ENCODE measurements at places on chromosomes 2 and 18.

DNA sequence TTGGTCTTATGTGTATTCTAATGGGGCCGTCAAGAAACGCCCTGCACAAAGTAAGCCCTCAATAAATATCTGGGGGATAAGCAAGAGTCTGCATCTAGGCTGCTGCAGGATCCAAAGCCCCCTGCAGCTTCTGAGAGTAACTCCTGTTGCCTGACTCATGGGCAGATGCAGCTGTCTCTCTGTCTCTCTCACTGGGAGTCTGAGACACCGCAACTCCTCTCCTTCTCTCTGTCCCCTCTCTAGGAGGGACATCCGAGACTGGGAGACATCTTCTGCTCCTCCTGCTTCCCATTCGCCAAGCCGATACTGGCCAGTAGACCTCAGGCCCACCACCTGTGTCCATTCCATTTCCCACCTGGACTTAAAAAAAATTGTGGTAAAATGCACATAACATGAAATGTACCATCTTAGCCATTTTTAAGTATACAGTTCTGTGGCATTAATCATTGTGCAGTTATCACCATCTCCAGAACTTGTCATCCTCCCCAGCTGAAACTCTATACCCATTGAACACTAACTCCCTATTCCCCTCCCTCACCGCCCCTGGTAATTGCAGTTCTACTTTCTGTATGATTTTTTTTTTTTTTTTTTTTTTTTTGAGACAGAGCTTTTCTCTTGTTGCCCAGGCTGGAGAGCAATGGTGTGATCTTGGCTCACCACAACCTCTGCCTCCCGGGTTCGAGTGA lies 20.1 kb downstream of the DYSF start:
- DNase-seq = no peak

- no peak for DNase-seq
Measured at GRCh38 chr2:33358878-33359277, 117.6 kb upstream of the RASGRP3 start.

- DNase-seq = no peak
Measured at GRCh38 chr2:239498981-239499634, 98.3 kb upstream of the HDAC4 start.

DNA sequence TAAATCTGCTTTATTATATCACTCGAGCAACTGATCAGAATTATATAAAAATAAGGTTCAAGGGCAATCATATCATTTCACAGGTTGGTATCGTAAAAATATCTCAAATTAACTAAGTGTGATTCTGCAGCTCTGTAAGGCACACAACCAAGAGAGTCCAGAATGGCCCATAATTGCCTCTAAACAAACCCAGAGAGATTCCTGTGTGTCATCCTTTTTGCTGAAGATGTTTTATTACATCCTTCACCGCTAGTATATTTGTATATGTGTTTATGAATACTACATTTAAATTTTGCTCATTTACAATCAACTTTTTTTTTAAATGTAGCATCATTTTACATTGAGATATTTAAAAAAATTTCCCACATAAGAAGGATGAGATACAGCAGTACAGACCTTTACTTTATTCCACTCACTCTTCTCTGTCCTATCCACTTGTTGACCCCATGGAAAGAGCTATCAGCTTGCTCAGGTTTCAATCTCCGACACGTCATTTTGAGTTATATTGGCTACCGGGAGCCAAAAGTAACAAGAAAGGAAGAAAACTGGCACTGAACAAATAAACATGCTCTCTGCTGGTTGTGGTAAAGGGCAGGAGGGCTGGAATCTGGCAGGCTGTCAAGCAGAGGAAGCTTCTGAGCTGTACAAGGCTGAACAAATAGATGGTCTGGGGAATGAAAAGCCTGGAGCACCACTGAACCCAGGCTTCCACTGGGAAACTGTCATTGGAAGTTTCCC lies 23.1 kb downstream of the PLA2R1 start:
- DNase-seq = no peak

DNA sequence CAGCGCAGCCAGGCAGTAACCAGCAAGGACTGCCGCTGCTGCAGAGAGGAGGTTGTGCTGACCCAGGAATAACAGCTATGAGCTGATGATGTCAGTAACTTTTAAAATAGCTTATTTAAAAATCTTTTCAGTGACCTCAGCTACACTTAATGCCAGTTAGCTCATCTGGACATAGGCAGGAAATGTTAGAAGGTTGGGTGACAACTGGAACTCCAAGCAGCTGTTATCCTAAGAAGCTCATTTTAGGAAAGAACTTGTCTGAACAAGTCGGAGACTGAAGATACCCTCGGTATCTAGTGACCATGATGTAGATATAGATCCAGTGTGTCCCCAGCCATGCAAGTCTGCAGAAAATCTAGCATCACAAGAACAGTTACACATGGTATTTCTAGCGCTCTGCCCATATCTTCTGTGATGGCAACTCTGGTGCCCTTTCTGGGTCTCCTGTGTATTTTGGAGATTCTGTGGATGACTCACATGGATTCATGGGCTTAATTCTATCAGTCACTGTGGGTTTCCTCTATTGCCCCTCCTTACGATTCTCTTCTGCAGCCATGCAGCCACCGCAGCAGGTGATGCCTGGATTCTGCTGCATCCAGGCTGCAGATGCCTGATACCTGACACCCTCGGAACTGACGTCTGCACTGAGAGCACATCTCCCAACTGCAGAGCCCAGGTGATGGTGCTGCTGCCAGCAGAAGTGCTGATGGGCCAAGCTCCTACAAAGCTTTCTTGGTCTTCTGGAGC lies 19.8 kb upstream of the PLEK start:
- no peak for DNase-seq
